ENCODE measurements at places on chromosomes 3 and 15. TPM values are rescaled to one million over a fixed set of nuclear protein-coding genes. Genes with fewer than 3 reads are reported as not detected.

DNA sequence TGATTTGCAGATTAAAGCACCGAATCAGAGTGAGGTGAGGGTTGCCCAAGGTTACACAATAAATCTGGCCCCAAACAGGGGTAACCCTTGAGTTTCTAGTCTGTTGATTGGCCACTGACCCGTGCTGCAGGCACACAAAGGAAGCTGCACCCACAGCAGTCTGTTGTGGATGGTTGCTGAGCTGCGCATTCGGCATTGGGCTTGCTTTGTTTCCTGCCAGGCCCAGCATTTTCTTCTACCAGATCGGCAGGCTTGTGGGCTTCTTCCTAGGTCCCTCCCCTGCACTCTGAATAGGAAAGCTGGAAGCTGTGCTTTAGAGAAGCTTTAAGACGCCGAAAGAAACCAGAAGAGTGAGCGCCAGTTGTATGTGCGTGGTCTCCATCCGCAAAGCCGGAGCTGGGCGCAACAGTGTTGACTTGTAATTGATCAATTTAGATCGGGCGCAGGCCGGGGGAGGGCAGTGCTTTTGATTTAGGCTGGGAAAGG is 12.1 kb downstream of the B3GNT5 start:
- no peaks in the 10 kb centered on the region for H3K36me3 ChIP-seq
- H3K4me3 ChIP-seq = peak overlapping the region; percentile 3
- no peak for DNase-seq
- no peaks in the 10 kb centered on the region for H3K27me3 ChIP-seq
- peak overlapping the region; percentile 69 for H3K27ac ChIP-seq

DNA sequence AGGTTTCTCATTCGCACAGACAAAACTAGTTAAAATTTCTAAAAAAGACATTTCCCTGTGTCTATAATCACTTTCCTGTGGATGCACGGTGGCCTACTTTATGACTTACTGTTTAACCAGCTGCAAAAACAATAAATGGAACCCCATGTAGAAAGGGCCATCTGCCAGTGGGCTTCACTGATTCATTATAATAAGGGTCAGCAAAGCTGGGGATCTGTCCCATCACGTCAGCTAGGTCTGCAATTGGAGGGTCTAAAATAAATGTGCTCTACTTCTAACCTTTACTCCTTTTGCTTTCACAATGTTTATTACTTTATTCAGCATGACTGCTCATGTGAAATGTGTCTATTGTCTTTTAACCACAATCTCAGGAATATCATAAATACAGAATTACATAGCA is 43.1 kb upstream of the NMD3 start:
- H3K4me3 ChIP-seq = no peak overlapping the region
- no peak overlapping the region for H3K27ac ChIP-seq
- DNase-seq = no peak
- no peaks in the 10 kb centered on the region for H3K27me3 ChIP-seq
- H3K4me1 ChIP-seq = no peaks in the 10 kb centered on the region
- no peaks in the 10 kb centered on the region for H3K36me3 ChIP-seq

DNA sequence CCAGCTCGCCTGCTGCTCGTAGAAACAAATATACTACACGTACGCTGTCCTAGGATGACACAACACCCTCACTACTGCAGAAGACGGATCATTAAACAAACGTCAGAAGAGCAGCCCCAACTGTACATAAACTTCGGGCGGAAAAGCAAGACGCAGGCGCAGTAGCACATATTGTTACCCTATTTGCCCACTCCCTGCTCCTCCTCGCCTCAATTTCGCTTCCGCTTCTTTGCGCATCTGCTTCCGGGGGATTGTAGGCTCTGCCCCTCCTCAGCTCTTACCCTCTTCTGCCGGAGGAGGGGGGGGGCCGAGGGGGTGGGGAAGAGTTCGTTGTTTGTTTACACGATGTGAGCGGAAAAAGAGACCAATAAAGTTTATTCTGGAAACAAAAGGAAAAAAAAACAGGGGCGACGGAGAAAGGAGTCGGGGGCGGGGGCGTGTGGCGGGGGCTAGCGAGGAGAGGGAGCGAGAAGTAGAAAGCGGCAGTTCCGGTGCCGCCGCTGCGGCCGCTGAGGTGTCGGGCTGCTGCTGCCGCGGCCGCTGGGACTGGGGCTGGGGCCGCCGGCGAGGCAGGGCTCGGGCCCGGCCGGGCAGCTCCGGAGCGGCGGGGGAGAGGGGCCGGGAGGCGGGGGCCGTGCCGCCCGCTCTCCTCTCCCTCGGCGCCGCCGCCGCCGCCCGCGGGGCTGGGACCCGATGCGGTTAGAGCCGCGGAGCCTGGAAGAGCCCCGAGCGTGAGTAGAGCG is at the start of gene PIK3CA:
PIK3CA (plus strand) TSS at position 485 of the 743 bp plus-strand sequence. CDS start 50,469 bp downstream, outside the sequence.
- no peaks in the 10 kb centered on the region for H3K4me1 ChIP-seq
- peak within 1 kb of the TSS; percentile 99 for H3K27ac ChIP-seq
- H3K4me3 ChIP-seq = peak within 1 kb of the TSS; percentile 91
- no peaks in the 10 kb centered on the region for H3K27me3 ChIP-seq

DNA sequence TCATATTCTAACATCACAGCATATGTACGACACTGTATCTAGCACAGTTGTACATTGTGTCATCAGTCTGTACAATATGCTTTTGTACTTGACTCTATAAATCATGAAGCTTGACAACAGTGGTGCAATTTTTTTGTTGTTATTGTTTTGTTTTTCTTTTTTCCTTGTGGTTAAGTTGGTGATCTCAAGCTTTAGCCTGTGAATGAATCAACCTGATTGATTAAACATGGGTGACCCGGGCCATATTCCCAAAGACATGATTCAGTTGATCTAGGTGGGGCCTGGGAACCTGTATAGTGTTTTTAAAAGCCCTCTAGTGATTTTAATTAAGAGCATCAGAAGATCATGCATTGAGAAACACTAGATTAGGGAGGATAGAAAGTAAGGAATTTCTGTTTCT is 101.8 kb upstream of the AADACL2 start:
- H3K27me3 ChIP-seq = no peaks in the 10 kb centered on the region
- H3K27ac ChIP-seq = no peak overlapping the region
- no peaks in the 10 kb centered on the region for H3K4me1 ChIP-seq
- H3K4me3 ChIP-seq = no peak overlapping the region
- no peak for DNase-seq
- H3K36me3 ChIP-seq = no peaks in the 10 kb centered on the region

The IL16 gene
- 115 TPM for total RNA-seq

The RLBP1 gene
- not detected for total RNA-seq

The GATM gene
- total RNA-seq = 179 TPM
